Stimulated activated CD8-positive, alpha-beta memory T cell treated with anti-CD3 and anti-CD28 coated beads, Interleukin-4, amount 100 ng/mL, for 1 hour (primary cell): ENCODE measurements at places on chromosomes 3 and 15.

- DNase-seq, result no peak
Observed at GRCh38 chr3:128311441-128311844, 155.2 kb downstream of the DNAJB8 start.

DNA sequence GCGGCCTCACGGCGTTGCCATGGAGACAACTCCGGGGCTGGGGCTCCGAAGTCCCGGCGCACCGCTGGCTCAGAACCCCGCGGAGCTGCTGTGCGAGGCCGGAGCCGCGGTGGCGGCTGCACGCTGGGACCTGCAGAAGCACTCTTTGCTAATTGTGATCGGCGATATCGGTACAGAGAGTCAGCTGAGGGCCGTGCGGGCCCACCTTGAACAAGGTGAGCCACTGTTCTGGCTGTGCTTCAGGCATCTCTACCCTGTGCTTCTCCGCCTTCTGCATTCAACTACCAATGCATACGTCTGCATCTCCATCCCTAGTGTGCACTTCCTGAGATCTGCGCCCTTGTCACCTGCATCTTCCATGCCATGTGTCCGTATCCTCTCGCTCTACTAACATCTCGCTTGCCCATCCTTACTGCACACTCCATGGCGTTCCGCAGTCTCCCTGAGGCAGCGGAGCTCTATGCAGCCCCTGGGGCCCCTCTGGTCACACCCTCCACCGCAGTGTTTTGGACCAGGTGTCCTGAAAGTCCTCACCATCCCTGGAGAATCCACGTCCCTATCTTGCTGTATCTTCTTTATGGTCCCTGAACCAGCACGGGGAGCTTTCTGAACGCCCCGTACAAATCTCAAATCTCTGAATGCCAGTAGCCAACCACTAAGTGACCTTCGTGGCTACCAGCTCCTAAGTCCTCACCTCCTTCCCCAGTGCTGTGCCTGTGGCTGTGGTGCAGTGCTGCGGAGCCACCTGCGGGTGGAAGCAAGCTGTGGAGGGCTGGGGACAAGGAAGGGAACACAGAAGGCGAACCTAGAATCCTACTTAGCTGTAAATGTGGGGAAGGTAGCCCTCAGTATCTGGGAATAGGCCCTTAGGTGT lies 6.2 kb upstream of the MAP1A start:
- DNase-seq, result no peak

GRCh38 chr3:110814170-110815007 lies 257.2 kb upstream of the NECTIN3 start:
- DNase-seq, result no peak

- DNase-seq, result no peak
Observed at GRCh38 chr3:143677430-143677829, 170.8 kb downstream of the SLC9A9 start.

- DNase-seq, result no peak
Observed at GRCh38 chr3:41026394-41027177, 172.7 kb upstream of the CTNNB1 start.

DNA sequence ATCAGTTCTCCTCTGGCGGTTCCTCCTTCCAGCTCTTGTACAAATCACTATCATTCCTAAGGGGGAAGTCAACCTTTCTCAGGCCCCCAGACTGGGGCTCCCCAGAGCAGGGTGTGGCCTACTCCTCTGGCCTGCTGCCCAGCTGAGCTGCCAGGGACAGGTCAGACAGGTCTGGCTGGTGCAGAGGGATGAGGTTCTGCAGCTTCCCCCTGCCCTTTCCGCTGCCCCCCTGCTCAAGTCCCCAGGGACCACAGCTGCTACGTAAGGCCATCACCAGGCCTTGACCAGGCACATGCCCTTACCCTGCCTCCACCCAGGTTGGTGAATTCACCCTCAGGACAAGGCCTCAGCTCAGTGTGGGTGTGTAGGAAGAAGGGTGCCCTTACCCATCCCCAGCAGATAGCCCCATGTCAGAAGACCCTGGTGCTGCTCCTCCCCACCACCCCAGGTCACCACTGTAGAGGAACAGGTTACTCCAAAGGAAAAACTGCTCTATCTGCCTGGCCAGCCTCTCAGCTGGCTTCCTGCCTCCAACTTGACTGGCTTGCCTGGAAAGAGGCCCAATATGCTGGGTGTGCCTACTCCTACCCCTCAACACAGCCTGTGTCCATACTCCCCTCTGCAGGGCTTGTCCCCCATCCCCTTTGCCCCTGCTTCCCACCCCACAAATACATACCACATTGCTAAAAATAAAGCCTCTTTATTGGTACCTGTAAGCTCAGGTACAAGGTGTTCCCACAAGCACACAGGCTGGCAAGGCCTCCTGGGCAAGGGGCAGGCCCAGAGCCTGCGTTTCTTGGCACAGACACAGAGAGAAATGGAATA lies 12.0 kb downstream of the CSRNP1 start:
- no peak for DNase-seq

DNA sequence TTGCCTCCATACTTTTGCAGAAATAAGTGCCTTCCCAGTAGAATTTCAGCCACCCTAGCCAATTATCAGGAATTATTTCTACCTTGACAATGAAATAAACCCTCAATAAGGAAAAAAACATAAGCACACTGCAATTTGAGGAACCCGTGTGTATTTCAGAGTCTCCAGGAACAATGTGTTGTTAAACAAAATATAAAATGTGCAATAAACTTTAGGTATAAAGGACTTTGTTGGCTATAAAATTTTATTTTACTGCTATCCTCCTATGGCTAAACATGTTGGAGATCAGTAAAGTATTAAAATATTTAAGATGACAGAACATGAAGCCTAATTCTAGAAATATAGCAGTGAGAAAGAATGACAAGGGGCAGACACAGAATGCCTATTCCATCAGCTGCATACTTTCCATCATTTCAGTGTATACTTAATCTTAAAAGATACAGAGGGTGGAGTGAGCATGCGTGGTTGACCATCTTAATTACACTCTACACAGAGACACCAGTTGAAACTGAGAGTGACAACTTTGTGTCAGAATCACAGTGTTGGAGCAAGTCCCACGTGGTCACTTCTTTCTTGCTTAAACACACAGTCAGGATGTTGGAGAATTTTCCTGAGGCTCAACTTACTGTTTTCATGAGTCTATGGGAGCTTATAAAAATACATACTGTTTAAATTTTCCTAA lies 79.0 kb upstream of the SUCLG2 start:
- DNase-seq, result no peak

DNA sequence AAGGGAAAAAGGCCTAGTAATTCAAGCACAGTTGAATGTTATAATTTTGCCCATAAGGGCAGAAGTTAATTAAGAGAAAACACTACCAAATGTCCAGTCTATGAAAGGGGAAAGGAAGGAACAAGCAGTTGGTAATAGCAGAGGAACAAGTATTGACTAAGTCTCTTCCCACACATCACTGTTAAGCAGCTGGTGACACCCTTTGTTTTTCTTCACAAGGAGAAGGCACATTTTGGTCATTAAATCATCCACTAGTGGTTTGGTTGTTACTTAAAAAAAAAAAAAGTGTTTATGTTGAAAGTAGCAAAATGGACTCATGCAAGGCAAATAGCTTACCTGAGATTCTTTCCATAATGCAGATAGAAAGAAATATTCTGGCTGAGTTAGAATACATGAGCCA lies 321.4 kb upstream of the NECTIN3 start:
- no peak for DNase-seq
